ENCODE measurements at places on chromosomes 4 and X.

DNA sequence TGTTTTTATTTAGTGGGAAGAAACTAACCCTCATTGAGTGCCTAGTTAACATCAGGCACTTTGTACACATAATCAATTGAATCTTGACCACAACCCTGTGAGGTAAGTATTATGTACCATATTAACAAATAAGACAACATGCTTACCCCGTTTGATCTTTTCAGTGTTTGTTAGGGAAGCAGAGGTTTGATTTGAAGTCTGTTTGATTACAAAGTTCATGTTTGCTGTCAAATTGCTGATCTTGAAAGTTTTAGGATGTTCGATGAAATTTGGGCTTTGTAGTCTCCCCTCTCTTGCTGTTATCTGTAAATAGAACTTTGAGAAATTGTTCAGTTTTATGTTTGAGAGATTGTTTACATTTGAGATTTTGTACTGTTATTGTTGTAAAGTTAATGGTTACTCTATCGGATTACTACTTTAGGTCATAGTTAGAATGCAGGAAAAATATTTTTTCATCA lies 13.4 kb upstream of the ADH4 start:
- no peak for DNase-seq

GRCh38 chr4:89899152-89899551 lies 4.5 kb downstream of the MMRN1 start:
- no peak for DNase-seq

DNA sequence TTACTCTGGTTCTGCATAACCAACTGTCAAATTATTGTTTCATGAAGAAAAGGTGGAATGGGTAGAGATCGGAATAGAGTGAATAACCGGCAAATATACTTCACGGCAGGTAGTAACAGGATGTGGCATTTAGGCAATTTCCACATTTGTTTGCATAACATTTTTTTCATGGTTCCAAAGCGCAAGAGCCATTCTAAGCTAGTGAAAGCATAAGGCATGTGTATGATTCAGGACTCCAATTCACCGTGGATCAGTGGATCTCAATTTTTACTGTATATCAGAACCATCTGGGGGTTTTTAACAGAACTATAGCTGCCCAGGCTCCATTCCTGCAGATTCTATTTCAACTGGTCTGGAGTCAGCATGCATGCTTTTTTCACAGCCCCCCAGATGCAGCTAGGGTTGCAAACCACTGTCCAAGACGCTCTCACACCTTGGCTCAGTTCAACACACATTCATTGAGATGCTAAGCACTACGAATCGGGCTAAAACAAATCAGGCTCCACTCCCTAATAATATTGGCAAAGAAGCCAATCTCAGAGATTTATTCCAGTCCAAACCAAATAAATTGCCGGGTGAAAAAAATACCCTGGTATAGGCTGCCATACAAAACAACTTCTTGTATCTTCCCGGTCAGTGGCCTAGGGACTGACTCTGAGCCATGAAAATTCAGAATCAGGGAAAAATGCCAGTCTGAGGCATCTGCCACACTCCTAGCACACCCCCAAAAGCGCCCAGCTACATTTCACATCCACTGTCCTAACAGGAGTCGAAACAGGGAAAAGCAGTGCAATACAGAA lies 30.0 kb downstream of the AFAP1 start:
- DNase-seq, result no peak

DNA sequence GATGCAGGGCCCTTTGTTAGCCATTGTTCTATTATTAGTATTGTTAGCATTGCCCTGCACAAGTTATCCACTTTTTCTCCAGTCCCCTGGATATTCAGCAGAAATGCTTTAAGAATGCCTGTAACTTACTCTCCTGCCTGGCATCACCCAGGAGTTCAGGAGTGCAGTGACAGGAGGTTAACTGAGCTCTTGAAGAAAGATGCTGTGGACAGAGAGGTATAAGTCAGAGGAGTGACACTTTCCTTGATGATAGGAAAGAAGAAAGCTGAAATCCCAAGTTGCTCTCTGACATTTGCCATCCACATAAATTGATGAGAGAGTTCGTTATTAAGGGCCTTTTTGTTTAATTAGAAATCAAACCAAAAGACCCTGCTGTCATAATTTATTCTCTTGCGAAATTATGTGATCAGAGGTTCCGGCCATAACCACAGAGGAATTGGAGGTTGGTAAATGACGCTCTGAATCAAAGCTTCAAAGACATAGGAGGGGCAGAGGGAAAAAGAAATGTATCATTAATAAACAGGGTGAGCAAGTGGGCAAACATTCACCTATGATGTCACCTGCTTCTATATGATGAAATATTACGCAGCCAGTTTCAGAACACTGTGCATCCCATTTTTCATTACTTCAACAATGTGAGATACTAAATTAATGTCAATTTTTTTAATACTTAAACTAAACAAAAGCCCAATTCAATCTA lies 230.2 kb upstream of the JADE1 start:
- DNase-seq, result no peak

DNA sequence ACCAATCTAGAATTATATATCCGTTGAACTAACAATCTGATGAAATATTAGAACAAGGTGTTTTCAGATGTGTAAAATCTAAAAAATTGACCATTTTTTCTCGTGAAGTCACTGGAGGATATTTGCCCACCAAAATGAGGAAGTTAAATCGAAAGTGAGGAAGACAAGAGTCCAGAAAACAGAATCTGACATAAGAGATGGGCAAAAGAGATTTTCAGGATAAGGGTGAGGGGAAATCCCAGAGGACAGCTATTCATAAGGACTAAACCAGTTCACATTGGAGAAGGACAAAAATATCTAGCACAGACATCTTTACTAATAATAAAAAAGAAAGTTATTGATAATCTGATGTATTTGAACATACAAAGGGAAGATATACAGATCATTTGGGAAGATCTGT lies 18.7 kb upstream of the ALG13 start:
- no peak for DNase-seq

GRCh38 chr4:83599183-83599582 lies 63.3 kb downstream of the GPAT3 start:
- DNase-seq, result no peak

- DNase-seq, result no peak
Observed at GRCh38 chr4:143431526-143432257, 81.8 kb upstream of the SMARCA5 start.

Measured in posterior cingulate gyrus (tissue), 11 donors.